ENCODE measurements at places on chromosomes 2 and 18.
A peak's percentile ranks its signal among the peaks of the same experiment; 100 is the strongest.

GRCh38 chr2:101961338-101962191 is 30.2 kb upstream of the IL1R2 start:
- no peak for DNase-seq

DNA sequence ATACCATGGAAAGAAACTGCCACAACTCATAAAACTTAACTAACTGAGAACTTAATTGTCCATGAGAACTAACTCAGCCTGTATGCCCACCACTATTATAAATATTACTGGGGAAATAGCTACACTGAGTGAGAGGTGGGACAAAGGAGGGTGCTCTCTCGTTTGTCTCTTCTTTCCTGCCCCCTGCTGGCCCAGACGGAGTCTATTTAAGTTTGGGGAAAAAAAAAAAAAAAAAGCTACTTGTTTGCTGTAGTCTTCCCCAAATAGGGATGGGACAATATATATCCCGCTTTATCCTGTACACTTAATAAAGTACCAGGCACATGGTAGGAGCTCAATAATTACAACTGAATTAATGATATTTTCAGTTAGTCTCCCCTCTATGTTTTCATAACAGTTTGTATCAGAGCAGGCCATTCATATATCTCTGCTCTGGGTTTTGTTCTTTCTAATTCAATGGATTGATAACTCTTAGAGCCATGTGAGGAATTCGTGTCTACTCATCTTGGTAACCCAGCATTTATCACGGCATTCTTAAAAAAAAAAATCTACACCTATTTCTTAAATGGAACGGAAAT is 647.6 kb upstream of the PKDCC start:
- no peak for DNase-seq

GRCh38 chr2:237181844-237182243 is 96.2 kb downstream of the COPS8 start:
- no peak for DNase-seq

GRCh38 chr2:107932488-107932887 is 53.8 kb upstream of the SLC5A7 start:
- no peak for DNase-seq

GRCh38 chr2:85178980-85179411 is 45.8 kb downstream of the TCF7L1 start:
- no peak for DNase-seq

GRCh38 chr2:117832905-117833613 is 18.6 kb downstream of the DDX18 start:
- DNase-seq, result no peak

GRCh38 chr2:24363301-24363700 is 3.0 kb upstream of the ITSN2 start:
- DNase-seq, result no peak

DNA sequence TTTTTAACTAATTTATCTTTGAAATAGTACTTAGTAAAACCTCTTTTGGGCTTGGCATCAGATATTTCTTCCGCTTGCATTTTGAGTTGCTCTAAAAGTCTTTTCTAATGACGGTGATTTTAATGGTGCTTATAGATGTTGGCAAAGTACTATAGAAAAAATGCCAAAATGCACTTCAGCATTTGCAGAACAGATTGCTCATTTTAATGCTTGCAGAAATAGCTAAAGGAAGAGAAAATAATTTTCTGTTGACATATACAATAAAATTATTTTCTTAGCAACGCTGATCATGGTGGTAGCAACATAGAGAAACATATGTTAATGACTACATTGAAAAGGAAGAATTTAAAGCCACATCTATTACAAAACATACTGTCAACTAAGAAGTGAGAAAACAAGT is 170.7 kb downstream of the STK39 start:
- no peak for DNase-seq

DNA sequence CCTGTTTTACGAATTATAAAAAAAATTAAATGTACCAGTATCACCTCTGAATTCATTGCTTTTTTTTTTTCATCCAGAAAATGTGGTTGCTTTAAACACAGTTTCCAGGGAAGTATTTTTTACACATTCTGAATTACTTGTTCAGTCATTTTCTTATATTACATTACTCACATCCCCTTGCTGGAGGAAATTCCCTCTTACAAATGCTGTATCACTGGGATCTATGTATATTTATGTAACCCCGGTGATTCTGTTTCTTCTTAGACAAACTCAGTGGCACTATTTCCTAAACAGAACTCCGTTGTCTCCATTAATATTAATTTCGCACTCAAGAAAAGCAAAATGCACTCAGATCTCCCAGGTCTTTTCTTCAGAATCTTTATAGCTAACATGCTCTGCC is 1078.5 kb upstream of the ZEB2 start:
- DNase-seq, result no peak

DNA sequence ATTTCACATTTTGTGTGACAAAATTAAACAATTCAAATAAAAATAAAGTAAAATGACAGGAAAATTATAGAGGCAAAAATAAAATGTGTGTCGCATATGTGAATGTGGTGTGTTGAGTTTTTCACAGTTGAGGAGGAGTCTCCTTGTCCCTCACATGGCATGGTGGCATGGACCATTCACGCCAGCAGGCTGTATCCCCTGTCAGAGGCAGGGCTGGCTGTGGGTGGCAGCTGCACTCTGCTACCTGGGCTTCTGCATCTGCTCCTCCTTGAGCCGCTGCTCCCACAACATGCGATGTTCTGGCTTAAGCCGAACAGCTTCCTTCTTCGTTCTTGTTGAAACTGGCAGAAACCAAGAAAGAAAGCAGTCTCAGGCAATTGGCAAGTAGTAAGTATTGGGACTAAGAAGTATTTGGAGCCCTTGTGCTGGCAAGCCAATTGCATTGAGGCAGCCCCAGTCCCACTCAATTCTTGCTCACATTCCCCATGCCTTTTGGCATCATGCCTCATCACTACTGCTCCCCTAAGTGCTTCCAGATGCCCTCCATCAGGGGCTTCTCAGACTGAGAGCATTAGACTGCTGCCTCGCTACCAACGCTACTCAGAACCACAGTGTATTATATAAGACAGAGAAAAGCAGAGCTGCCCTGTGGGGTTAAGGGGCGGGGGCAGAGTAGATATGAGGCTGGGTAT is 177.9 kb upstream of the NABP1 start:
- no peak for DNase-seq

DNA sequence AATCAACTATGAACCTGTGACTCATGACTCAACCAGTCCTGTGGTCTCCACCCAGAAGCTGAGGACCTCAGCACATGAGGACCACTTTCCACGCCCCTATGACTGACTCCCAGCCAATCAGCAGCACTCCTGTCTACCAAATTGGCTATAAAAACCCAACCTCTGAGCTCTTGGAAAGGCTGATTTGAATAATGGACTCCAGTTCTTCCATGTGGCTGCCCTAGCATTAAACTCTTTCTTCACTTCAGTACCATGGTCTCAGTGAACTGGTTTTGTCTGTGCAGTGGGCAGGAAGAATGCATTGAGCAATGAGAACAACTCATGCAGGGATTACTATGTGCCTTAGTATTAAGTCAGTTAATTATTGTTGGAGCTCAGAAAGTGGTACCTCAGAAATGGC is 78.3 kb downstream of the CMPK2 start:
- no peak for DNase-seq

DNA sequence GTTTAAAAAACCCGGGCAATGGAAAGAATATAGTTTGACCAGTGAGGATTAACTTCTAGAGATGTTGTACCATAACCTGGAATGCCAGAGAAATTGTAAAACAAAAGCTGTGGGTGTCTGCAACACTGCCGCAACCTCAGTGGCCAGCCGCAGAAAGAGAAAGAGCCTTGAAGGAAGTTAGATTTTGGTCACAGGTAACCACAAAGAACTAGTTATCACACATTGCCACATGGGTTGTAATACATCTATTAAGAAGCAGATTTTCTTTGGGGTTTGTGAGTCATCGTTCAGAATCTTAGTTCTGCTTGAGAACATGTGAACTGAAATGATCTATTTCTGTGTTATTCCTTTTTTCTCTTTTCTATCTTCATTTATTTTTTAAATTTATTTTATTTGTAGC is 222.9 kb upstream of the AGAP1 start:
- DNase-seq, result no peak

DNA sequence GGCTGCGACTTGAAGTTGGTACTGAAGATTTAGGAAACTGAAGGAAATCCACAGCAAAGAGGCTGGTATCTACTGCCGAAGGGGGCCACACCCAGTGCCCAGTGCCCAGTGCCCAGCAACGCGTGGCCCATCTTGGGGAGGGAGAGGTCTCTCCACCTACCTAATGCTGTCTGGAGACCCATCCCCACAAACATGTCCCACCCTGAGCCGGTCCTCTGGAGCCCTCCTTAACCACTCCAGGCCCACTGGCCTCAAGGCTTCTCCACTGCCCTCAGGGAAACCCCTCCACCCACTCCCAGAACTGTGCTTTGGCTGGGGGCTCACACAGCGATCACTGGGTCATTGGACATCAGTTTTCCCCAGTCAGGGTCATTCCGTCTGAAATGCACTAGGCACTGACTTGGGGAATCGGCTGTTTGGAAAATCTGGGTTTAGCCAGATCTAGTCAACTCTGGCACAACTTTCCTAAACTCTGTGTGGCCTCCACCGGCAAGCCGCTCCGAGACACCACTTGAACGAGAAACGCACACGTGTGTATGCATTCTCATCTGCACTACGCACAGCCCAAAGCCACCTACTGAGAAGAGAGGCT is 20.1 kb downstream of the GPR55 start:
- no peak for DNase-seq

DNA sequence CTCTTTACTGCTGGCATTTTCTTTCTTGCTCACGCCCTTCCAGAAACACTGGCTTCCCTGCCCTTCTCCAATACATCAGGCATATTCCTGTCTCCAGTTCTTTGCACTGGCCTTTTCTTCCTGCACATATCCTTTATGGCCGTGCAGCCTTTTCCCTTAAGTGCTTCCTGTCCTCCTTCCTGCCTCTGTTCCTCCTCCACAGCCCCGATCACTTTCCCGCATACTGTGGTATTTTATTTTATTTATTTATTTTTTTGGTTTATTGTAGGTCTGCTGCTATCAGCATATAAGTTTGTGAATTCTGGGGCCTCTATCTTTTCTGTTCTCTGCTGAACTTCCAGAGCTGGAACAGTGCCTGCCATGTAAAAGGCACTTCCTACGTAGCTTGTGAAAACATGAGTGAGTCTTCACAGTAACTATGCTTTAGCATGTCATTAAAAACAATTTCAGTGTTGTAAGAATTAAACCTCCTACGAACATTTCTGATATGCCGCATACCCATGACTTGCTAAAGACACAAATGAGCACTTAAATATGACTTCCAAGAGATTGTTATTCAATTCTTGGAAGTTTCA is 289.1 kb downstream of the TRIB2 start:
- DNase-seq, result no peak

DNA sequence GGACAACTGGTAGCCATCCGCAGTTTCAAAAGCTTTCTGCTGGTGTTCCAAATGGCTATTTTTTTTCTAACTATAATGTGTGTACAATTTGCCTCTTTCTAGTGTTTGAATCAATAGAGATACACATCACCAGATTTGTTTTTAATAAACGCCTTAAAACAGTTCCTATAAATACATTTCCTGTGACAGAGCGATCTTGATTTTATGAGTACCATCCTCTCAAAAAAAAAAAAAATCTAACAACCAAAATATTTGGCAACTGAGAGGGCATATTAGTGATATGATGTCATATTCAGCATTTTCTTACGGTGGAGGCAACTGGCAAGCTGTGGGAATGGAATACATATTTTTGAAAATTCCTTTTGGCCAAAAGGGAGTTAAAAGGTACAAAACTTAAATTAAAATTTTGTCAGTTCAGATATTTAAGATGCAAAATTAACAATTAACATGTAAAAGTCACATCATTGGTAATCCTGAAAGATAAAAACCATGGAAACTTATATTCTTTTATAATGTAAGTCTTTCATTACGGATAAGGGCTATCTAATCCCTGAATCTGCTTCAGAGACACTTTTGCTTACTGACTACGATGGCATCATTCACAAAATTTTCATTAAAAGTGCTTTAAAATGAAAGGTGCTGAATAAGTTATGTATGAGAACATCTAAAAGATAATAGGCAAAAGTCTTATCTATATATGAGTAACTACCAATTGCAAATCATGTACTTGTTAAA is 268.4 kb downstream of the TCF4 start:
- DNase-seq, result no peak

GRCh38 chr2:50943791-50944190 is 88.1 kb downstream of the NRXN1 start:
- DNase-seq, result no peak

DNA sequence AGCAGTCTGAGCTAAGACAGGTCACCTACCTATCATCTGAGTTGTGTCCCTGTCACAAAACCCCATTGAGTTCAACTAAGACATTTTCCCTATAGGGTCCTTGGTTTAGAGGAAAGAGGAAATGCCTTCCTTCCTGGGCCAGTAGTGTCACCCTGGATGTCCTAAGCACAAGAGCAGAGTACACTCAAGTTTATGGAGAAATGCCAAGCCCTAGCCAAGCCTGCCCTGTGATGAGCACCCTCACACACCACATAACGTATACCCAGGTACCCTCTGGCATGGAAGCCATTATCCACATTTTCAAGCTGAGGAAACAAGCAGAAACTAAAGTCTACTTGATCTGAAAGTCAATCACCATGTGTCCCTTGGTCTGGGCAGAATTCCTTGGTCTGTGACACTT is 37.3 kb downstream of the SUCLG1 start:
- no peak for DNase-seq

GRCh38 chr18:13427354-13427753 is 208.8 kb downstream of the LDLRAD4 start:
- no peak for DNase-seq

GRCh38 chr2:131094463-131095281 is 1.4 kb upstream of the FAM168B start:
- DNase-seq, result peak; percentile 3

- no peak for DNase-seq
These were observed 46.4 kb upstream of the ASB1 start for GRCh38 chr2:238380336-238380735.

DNA sequence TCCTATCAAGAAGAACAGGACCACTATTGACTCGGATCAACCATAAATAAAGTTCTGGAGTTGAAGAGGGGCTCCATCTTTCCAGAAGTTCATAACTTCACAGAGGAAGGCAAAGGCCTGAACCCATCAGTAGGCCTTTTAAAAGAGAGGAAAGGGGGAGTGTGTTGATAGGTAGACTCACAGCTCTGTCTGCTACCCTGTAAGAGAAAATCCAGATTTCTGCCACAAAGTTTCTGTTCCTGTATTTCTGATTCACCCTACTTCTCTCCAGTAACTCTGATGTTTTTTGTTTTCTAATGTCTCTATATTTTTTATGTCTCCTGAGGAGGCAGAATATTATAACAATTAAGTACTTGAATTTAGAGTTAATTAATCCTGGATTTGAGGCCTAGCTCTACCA is 564.0 kb downstream of the TNS1 start:
- DNase-seq, result no peak

GRCh38 chr2:219522111-219523030 is 8.1 kb downstream of the ASIC4 start:
- DNase-seq, result no peak

DNA sequence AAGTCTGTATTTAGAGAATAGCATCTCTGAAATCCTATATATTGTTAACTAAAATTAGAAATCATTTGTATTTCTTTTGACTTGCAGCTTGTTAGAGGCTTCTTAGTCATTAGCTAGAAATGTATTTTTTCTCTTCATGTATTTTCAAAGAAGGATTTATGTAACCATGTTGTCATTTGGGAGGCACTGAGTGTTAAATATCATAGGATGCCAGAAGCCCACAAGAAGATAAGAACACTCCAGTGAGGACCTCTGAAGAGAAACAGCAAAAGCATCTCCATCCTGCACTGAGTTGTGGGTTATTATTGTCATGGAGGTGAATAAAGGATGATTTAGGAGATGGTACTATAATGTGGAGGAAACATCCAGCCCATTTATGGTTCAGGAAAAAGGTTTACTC is 93.5 kb downstream of the UBE2E3 start:
- no peak for DNase-seq
